AG04450 (cell line): ENCODE measurements at places on chromosomes 2 and 18.

DNA sequence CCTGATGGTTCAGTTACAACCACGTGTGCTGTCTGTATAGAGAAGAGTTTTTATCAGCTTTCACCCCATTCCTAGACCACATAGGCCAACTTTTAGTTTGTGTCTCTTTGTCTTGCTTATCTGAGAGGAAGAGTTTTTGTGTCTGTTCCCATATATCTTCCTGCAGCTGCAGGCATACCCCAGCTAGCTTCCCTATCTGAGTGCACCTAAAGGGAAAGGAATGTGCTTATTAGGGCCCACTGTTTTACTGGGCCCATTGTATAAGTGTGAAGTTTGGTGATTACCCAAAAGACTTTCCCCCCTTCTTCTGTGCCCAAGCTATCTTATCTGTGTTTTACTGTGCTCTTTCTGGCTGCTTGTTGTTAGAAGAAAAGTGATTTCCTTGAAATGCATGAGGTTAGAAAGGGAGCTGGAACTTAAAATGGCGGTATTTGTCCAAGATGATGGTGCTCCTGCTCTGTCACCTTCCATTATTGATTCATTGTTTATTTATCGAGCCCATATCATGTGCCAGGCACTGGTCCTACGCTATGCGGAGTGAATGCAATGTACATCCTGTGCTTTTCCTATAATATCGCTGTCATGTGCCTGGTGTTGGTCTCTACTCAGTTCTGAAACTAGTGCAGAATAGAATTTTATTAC, 57.2 kb downstream of the NYAP2 start:
- no peak for DNase-seq

DNA sequence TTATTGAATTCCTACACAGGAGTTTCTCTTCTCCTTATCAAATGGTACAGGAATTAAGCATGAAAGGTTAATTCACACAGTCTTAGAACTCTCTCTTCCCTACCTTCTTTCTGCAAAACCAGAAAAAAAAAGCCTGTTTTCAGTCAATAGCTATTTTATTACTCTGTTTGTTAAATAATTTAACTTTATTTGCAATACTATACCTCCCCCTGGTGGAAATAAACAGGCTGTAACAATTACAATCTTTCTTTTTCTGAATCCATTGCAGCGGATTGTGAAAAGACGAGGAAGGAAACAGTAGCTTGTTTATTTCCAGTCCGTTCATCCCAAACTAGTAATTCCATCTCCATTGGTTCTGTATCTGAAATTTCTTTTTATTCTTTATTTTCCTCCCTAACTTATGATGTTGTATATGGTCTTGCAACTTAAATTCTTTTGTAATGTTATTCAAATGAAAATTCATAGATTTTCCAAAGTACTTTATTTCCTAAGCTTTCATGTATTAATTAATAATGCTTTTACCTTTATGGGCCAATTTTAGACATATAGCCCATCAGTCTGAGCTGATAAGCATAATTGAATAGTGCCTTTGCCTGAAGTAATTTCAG, 165.2 kb downstream of the SH3BP4 start:
- DNase-seq: no peak

GRCh38 chr2:208350610-208351009, 56.0 kb upstream of the PTH2R start:
- DNase-seq: peak; percentile 53

- DNase-seq: no peak
Observed at GRCh38 chr2:8121022-8121825, 560.6 kb upstream of the ID2 start.

GRCh38 chr2:221562226-221562625, 9.9 kb downstream of the EPHA4 start:
- DNase-seq: no peak

- no peak for DNase-seq
Observed at GRCh38 chr2:73075477-73076373, 4.2 kb upstream of the SFXN5 start.

DNA sequence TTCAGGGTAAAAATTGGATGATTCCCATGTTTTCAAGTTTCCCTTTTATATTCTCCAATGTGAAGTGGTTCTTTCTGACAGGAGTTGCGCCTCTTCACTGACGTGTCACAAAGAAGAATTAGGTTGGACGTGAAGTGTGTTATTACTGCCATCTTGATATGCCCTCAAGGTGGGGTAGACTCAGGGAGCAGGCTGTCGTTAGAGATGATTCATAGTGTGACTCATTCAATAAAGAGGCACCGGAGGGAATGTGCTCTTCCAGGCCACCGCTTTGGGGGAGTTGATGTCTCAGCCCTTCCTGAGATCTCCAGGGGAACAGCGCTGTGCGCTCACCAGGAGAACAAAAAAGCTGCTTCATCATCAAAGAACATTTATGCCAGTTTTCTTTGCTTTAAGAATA, 3.6 kb upstream of the DGKD start:
- DNase-seq: peak; percentile 42

DNA sequence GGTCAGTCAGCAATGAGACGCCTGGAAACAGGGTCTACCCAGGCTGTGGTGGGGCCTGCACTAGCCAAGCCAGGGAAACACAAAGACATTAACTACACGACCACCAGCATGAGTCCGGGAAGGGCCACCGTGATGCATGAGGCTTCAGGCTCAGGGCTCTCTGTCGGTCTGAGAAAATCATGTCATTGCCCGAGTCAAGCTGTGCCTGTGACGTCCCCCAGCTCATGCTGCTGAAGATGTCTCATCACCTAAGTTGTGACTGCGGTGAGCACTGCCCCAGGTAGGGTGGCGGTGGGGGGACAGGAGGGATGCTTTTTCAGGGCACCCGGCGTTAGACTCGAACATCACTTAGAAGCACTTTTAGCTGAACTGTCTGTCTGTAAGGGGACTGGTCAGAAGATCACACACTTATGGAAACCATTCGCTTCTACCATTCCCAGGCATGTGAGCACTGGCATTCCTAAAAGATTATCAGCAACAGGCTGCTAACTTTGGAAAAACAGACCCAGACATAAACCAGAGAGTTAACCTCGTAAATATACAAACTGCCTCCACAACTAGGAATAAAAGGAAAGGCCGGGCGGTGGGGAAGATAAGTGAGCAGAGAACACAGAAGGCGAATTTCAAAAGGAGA, 234.5 kb downstream of the HDAC4 start:
- no peak for DNase-seq

DNA sequence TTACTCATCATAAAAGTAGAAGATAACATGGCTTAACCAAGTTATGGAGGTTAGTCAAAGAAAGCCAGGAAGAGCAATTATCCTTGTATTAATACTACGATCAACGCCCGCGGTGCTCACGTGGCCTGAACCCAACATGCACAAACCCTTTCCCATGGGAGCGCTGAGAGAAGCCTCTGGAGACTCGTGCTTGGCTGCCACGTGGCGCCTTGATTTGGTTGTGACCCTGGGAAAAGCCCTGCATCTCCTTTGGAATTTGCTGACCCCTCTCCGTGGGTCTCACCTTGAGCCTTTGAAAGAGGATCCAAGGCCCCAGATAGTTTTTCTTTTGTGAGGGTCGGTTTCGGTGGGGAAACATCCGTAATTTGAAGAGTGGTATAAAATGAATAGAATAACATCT, 255.6 kb downstream of the DCDC2C start:
- no peak for DNase-seq

DNA sequence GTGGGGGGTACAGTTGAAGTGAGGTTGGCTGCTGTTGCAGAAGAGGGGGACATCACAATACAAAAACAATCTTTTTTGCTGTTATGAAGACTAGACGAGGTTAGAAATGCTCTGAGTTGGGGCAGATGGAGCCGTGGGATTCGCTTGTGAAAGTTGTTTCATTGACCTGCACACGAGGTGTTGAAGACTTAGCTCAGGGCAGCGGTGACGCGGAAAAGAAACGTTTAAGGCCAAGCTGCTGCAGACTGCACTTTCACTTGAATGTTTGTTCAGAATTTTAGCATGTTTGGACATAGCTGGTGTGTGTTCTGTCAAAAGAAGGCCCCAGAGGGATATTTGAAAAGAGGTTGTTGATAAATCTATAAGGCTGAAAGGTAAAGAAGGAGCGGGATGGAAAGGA, 46.3 kb downstream of the MTCL1 start:
- DNase-seq: no peak

DNA sequence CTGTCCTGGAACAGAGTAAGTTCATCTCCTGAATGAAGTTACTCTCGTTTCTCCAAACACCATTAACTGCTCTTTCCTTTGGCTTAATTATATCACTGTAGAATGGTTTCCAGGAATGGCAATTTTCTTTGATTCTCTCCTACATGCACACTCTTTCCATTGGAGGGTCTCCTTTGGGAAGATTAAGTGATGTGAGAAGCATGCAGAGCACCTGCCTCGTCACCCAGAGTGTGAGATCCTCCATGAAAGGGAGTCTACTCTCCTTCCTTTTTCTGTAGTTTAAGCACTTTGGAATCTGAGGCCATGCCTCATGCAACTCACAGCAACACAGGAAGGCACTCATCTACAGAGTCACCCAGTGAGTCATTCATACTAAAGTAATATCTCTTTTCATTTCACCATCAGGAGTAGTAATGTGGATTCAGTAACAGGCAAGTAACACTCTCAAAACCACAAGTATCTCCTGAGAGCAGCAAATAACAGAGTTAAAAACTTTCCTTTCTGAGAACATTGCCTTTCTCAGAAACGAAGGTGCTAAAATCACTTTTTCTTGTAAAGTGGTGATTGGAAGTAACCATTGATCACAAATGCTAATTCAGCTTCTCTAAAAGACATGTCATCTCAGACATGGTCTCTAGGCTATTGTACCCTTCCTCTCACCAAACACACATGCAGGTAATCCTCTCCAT, 52.8 kb upstream of the IL1RL1 start:
- peak; percentile 80 for DNase-seq

DNA sequence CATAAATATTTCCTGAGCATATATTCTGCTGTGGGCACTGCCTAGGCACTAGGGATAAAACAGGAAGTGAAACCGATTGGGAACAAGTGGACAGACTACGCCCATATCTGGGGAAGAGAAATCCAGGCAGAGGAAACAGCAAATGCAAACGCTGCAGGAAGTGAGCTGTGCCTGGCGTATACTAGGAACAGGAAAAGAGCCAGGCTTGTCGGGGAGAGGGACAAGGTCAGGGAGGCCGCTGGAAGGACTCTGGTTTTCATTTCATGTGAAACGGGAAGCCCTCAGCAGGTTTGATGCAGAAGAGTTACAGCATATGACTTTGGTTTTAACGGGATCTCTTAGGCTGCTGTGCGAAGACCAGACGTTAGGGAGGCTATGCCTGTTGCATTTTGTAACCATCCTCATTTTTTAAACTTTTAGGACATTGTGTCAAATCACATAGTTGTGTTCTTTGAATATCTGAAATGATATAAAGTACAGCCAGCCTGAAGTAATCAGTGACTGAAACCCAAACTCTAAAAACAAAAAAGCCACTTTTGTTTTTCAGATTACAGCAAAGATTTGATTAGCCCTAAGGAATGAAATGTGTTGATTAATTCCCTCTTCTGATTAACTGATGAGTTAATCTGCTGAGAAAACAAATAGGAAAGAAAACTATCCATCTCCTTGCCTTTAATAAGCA, 110.2 kb upstream of the PIEZO2 start:
- no peak for DNase-seq

- no peak for DNase-seq
Observed at GRCh38 chr2:240524963-240525718, 32.6 kb downstream of the ANKMY1 start.

DNA sequence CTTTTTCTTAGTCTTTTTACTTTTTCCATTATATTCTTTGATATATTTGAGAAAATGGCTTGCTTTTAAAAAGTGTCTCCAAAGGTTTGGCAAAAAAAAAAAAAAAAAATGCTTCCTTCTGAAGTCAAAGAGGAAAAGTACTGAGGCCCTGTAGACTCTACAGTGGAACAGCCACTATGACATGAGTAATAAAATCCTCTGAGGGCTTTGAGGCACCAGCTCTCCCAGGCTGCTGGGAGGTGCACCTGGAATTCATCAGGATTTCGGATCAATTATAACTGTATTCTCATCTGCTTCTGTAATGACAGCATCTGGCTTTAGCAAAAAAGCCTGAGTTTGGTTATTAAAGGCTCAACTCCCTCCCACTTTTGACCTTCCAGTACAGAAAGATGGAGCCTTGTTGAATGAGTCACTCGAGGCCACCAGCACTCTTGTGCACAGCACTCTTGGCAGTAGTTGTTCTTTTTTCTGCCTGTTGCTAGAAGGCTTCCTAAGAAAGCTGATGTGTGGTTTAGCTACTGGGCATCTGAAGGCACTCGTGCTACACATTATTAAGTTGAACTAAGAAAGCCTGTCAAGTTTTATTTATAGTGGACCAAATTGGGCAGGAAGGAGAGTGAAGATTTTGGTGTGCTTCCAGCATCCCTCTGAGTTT, 131.3 kb downstream of the PRPF40A start:
- peak; percentile 80 for DNase-seq

DNA sequence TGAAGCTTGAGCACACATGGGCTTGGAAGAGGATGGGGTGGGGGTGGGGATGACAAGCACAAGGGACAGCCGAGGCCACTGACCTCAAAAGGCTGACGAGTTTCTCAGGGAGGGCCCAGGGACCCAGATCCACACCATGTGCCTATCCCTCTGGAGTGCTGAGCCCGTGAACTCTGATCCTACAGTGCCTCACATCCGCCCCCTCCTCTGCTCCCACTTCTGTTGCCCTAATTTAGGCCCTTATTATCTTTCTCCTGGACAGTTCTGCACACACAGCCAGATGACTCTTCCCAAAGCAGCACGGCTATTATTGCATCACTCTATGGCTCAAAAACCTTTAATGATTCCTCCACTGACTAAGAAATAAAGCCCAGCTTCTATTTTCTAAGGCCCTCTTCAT, 24.8 kb downstream of the CYRIA start:
- DNase-seq: no peak

DNA sequence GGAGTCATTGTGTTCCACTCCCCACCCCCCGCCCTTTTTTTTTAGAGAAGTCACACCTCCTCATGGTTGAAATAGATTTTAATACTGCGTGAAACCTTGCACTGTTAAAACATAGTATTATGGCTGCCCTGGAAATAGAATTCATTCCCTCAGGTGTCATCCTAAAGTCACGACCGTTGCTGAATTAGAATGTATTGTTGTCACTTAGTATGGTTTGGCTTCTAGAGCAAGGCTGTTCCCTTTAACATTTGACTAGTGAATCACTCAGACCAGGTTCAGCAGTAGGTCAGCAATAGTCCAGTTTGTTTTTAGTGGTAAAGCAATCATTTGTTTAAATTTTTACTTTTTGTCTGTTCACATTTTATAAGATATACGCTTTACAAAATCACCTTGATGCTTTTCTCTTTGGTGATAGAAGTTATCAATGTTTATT, 1.2 kb downstream of the BABAM2 start:
- no peak for DNase-seq
